ENCODE measurements at places on chromosomes 11 and 22. TPM values are rescaled to one million over a fixed set of nuclear protein-coding genes. Genes with fewer than 3 reads are reported as not detected.

- no peak overlapping the region for H3K27ac ChIP-seq
- H3K36me3 ChIP-seq, result no peaks in the 10 kb centered on the region
- H3K4me3 ChIP-seq, result no peak overlapping the region
These were observed 48.7 kb downstream of the TSPAN18 start for GRCh38 chr11:44775366-44775984.

DNA sequence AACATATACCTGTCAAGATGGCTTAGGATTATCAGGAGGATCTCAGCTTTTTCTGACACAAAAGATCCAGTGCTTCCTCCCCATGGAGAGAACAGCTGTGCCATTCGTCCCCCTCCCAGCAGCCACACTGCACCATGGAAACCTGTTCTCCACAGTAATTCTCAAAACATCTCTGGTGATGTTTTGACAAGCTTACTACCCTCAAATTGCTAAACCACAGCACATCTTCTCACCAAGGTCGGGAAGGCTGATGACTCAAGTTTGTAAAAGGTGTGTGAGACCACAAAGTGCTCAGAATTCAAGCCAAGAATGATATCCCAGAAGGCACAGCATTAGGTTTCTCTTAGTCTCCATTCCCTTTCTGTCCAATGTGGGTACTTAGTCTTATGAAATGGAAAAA is 3.9 kb upstream of the RAB38 start:
- no peaks in the 10 kb centered on the region for H3K36me3 ChIP-seq
- H3K4me3 ChIP-seq, result no peak overlapping the region
- H3K27me3 ChIP-seq, result no peaks in the 10 kb centered on the region
- H3K4me1 ChIP-seq, result peaks cover 40% of the 10 kb centered on the region

DNA sequence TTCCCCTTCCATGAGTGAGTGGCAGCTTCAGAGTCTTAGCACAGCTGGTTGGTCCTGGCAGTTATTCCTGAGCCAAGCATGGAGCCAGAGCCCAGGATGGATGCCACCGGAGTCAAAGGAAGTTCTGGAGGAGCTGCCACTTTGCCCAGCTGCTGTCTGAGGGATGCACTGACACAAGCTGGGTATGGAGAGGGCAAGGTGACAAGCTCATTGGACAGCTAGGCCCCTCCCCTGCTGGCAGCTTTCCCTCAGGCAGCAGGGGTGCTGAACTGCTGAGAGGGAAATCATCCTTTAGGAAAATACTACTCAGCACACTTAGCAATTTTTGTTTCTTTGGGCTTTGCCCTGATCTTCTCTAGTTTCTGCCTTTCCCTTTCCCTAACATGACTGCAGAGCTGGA is 99.3 kb upstream of the SESN3 start:
- H3K27ac ChIP-seq, result no peak overlapping the region
- no peak overlapping the region for H3K4me3 ChIP-seq
- no peaks in the 10 kb centered on the region for H3K36me3 ChIP-seq
- H3K27me3 ChIP-seq, result no peaks in the 10 kb centered on the region

GRCh38 chr11:121967131-121967704 is 148.8 kb downstream of the BLID start:
- H3K4me1 ChIP-seq, result no peaks in the 10 kb centered on the region
- no peak overlapping the region for H3K4me3 ChIP-seq
- no peaks in the 10 kb centered on the region for H3K36me3 ChIP-seq
- H3K27ac ChIP-seq, result no peak overlapping the region
- no peaks in the 10 kb centered on the region for H3K27me3 ChIP-seq
- DNase-seq, result no peak

- H3K4me1 ChIP-seq, result peaks cover 2% of the 10 kb centered on the region
- no peaks in the 10 kb centered on the region for H3K36me3 ChIP-seq
- no peaks in the 10 kb centered on the region for H3K27me3 ChIP-seq
- no peak overlapping the region for H3K27ac ChIP-seq
- DNase-seq, result peak; percentile 65
These were observed 70.3 kb downstream of the TRIM29 start for GRCh38 chr11:120067438-120068113.

- no peaks in the 10 kb centered on the region for H3K4me1 ChIP-seq
- no peak overlapping the region for H3K27ac ChIP-seq
- no peak overlapping the region for H3K4me3 ChIP-seq
- peaks cover 3% of the 10 kb centered on the region for H3K36me3 ChIP-seq
These were observed 52.0 kb downstream of the TMEM123 start for GRCh38 chr11:102400603-102401002.

GRCh38 chr22:45155050-45155840 is 8.5 kb upstream of the NUP50 start:
- no peak for DNase-seq
- H3K27ac ChIP-seq, result no peak overlapping the region
- peaks cover 26% of the 10 kb centered on the region for H3K4me1 ChIP-seq
- no peak overlapping the region for H3K4me3 ChIP-seq

GRCh38 chr22:35648066-35649025 is at the start of gene APOL6:
APOL6 (plus strand) TSS chr22:35648446; CDS start chr22:35656426, 7,980 bp downstream.
- peaks cover 32% of the 10 kb centered on the region for H3K4me1 ChIP-seq
- H3K4me3 ChIP-seq, result peak within 1 kb of the TSS; percentile 58
- peak; percentile 93 for DNase-seq
- H3K27ac ChIP-seq, result peak within 1 kb of the TSS; percentile 92

- H3K27me3 ChIP-seq, result peaks cover 6% of the 10 kb centered on the region
- no peak for DNase-seq
- no peak overlapping the region for H3K4me3 ChIP-seq
- no peak overlapping the region for H3K27ac ChIP-seq
These were observed 1.6 kb upstream of the SHANK3 start for GRCh38 chr22:50670914-50671538.

GRCh38 chr22:26471522-26471921 is 12.1 kb downstream of the HPS4 start:
- no peaks in the 10 kb centered on the region for H3K27me3 ChIP-seq
- no peaks in the 10 kb centered on the region for H3K4me1 ChIP-seq
- no peak for DNase-seq
- H3K27ac ChIP-seq, result no peak overlapping the region
- no peaks in the 10 kb centered on the region for H3K36me3 ChIP-seq

TTC28 gene
- total RNA-seq, result 41.7 TPM

TXNRD2 gene
- total RNA-seq, result 13.5 TPM

APOL4 gene
- total RNA-seq, result 4.2 TPM

NAV2 gene
- 25.3 TPM for total RNA-seq

Data from vagina (tissue), 2 donors.